CD4-positive, alpha-beta T cell treated with Interleukin-4 for 4 hours (primary cell): ENCODE measurements at places on chromosomes 16 and 17.
A peak's percentile ranks its signal among the peaks of the same experiment; 100 is the strongest.

DNA sequence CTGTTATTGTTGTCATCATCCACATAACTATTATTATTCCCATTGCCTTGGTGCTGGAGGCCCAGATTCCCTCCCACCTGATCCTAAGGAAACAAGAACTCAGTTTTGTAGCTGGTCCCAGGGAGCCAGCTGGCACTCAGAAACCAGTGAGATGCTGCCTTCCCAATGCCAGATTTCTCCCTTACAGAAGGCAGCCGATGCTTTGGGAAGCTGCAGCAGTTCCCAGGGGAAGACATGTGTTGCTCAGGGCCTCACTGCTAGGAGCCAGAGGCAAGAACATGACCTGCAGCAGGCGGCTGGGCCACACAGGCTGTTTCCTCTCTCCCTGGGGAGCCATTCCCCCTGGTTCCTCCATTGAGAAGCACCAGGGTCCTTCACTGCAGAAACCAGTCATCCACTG is 59.9 kb upstream of the GRIN2A start:
- no peak for DNase-seq

DNA sequence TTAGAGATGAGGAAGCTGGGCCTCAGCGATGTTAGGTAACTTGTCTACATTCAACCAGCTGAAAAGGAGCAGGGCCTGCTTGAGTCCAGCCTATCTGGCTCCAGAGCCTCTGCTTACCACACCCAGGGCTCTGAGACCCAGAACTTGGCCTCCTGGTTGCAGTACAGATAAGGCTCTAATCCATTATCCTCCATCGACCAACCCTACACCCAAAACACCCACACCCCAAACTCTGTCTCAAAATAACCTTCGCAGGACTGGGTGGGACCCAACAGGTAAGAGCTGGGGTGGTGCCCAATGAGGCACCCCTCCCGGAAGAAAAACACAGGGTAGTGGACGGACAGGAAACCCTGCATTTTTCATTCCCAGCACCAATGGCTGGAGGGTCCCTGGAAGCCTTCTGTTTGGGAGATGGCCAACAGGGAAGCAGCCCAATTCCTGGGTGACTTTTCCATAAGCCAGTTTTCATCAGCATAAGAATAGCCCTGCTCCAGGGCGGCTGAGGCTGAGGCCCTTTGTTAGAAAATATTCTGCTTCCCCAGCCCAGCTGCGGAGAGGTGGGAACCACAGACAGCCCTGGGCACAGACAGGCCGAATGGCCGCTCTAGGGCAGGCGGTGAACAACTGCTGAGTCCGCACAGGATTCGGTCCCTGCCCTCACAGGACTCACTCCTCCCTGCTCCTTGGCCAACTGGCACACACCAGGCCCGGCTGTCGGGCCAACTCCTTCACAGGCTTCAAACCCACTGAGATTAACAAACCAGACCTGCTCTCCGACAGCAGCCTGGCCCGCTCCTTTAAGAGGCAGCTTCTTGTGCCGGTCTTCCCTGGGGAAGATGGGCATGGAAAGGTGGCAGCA is 9.8 kb downstream of the SMIM5 start:
- DNase-seq = no peak

DNA sequence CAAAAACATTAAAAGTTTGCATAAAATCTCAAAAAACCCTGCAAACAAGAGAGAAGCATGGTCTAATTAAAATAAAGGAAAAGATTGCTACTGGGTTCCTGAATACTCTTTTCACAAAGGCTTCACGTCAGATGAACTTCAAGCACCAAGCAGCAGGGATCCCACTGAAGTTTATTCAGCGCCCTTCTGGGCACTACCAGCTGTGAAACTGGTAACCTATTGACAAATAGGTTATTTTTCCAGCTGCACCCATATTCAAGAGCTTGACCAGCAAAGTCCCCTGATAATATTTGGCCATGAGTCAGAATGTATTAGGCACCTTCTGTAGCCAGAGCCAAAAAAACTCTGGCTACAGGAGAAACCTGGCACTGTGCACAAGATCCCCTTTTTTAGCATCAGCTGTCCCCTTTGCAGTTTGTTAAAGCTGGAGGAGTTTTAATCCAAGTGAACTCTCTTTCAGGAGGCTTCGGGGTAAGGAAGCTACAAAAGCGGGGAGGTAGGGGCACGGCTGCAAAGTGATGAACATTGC is 60.3 kb downstream of the GRIN2A start:
- DNase-seq = no peak

DNA sequence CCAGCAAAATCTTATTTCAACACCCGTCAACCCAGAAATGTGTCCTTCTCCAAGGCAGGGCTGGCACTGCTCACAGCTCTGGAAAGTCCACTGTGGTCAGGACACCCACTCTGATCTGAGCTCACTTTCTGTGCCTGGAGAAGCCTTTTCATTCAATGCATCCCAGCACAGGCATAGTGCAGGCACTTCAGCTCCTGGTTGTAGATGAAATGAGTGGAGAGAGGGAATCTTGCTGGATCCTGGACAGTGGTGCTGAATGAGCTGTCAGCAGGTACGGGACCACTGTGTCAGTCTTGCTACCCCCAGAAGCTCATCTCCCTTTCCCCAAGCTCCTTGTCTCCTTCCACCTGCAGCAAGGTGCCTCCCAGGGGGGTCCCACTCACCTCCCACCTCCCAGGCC is 86.1 kb upstream of the SALL1 start:
- DNase-seq = no peak

GRCh38 chr16:85717393-85718152 is 28.8 kb upstream of the GINS2 start:
- peak; percentile 54 for DNase-seq

DNA sequence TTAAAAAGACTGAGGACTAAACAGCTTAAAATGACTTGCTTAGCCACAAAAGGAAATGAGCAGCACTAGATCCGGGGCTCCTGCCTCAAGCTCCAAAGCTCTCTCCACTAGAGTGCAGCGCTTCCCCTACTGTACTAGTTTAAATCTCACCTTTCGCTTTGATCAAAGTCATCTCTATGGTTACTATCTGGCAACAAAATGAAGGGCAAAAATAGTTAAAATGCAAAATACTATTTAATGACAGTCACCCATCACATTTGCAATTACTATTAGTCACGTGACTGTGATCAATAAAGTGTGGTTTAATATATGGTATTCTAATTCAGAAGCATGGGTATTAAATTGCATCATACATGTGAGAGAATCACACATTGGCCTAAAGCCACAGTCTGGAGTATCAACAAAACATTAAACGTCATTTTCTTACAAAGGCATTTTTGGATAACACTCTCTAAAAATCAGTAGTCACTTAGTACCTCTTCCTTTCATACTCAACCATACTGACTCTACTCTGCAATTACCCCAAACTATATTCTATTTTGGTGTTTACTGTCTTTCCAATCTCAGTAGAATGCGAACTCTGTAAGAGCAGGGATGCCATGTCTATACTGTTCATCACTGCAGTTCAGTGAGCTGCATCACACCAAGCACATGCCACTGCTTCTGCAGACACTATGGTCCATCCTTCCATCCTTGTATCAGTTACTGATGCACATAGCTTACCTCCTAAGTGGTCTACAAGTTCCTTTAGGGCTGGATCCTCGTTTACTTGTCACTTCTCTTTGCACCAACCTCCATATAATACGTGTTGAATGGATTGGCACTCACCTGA is 6.2 kb downstream of the PSMD12 start:
- peak; percentile 75 for DNase-seq
